ENCODE measurements at places on chromosomes 1 and 21. TPM values are rescaled to one million over a fixed set of nuclear protein-coding genes. Genes with fewer than 3 reads are reported as not detected.

DNA sequence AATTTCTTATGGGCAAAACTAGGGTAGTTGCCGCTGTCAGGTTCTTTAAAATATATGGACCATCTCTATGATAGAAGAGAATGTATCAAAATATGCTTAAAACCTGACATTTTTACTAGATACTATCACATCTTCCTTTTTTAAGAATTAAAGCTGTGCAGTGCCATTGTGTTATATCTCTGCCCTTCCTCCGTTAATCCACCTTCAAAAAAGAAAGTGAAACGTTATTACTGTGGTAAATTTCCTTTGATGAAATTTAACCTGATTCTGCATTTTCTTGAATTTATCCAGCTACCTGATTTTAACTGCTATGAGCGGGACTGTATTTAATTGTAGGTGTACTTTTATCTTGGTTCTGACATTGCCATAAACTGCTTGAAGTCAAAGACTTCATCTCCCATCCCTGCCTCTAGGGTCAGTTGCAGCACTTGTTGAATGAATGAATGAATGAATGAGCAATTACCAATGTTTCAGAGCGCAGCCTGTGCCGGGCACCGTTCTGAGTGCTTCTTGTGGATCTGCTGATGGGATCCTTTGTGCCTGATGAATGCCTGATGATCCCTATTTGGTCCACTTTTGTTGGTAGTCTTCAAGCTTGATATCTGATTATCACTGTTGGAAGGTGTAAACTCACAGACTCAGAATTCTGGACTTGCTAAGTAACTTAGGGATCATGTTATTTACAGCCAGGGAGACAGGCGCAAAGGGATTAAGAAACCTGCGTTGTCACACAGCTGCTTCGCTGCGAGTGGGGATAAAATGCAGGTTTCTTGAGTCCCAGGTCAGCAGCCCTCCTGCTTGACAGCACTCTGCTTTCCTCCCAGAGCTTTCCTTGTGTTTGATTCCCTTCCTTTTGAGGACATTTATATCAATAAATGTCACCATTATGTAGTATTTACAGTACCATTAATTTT lies 30.1 kb downstream of the SMYD2 start:
- peak overlapping the region; percentile 67 for H3K4me3 ChIP-seq
- peaks cover 16% of the 10 kb centered on the region for H3K4me1 ChIP-seq
- H3K27me3 ChIP-seq = no peaks in the 10 kb centered on the region
- no peak for DNase-seq
- no peak overlapping the region for H3K27ac ChIP-seq

DNA sequence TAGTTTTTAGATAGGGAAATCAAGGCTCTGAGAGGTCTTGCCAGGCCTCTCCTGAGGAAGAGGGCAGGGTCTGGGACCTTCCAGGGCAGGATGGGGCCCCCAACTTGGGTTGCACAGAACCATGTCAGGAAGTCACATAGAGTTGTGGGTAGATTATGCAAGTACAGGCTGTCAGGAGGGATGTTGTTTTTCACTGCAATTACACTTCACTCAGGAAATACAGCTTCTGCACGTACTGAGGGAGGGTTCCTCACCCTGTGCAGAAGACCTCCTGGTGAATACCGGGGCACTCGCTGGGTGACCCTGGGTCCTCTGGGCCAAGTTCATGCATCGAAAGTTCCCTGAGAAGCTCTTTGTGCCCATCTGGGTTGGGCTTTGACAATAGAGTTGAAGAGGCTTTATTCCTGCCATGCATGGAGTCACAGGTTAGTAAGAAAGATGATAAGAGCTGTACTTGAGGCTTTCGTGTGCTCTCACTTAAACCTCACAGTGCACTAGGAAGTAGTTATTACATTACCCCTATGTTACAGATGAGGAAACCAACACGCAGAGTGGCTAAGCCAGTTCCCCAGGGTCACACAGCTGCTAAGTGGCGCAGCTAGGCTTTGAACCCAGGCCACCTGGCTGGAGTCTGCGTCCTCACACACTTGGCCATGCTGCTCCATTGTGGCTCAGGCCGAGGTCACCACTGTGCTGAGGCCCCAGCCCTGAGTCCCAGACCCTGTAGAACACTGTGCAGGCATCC lies 16.2 kb upstream of the TNFRSF1B start:
- peak; percentile 84 for DNase-seq
- H3K27ac ChIP-seq = peak overlapping the region; percentile 91
- peaks cover 10% of the 10 kb centered on the region for H3K36me3 ChIP-seq
- H3K4me3 ChIP-seq = peak overlapping the region; percentile 73
- peaks cover 83% of the 10 kb centered on the region for H3K4me1 ChIP-seq
- H3K27me3 ChIP-seq = no peaks in the 10 kb centered on the region

DNA sequence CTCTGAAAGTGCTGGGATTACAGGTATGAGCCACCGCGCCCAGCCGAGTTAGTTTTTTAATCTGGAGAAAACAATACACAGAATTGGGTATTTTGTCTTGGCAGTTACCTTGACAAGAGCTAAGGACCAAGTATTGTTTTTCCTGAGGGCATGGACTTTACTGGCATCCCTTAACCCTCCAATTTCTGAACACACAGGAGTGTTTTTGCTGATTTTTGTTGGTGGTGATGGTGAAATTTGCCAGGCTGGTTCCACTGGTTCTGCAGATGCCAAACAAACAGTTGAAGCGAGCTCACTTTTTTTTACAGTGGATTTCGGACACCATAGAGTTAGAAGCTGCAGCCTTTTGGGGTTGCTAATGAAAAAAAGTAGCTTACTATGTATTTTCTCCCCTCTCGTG lies 37.2 kb upstream of the SH3D21 start:
- H3K4me3 ChIP-seq = no peak overlapping the region
- H3K27me3 ChIP-seq = no peaks in the 10 kb centered on the region
- H3K4me1 ChIP-seq = peaks cover 13% of the 10 kb centered on the region

DNA sequence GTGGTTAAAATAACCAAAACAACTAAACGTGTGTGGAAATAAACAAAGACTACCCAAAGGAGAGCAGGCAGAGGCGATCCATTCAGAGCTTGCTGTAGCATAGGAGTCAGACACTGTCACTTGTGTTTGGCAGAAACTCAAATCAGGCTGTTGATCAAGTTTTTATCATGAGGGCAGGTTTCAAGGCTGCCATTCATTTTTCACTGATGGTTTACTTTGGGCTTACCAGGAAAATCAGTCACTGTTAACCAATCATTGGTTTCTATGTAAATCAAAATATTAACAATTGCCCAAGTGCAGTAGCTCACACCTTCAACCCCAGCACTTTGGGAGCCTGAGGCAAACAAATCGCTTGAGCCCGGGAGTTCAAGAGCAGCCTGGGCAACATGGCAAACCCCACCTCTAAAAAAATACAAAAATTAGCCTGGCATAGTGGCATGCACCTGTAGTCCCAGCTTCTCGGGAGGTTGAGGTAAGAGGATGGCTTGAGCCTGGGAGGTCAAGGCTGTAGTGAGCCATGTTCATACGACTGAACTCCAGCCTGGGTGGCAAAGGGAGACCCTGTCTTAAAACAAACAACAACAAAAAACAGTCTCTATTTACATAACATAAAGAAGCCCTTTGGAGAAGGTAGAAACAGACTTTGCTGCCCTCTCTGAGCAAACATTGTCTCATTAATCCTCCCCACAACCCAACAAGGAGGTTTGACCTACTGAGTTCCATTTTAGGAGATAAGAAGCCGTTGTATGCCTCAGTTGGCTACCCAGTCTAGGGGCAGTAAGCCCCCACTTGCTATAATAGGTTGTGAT lies 21.1 kb upstream of the ETS2 start:
- peaks cover 19% of the 10 kb centered on the region for H3K36me3 ChIP-seq
- H3K4me1 ChIP-seq = peaks cover 17% of the 10 kb centered on the region
- DNase-seq = no peak
- H3K4me3 ChIP-seq = no peak overlapping the region

DNA sequence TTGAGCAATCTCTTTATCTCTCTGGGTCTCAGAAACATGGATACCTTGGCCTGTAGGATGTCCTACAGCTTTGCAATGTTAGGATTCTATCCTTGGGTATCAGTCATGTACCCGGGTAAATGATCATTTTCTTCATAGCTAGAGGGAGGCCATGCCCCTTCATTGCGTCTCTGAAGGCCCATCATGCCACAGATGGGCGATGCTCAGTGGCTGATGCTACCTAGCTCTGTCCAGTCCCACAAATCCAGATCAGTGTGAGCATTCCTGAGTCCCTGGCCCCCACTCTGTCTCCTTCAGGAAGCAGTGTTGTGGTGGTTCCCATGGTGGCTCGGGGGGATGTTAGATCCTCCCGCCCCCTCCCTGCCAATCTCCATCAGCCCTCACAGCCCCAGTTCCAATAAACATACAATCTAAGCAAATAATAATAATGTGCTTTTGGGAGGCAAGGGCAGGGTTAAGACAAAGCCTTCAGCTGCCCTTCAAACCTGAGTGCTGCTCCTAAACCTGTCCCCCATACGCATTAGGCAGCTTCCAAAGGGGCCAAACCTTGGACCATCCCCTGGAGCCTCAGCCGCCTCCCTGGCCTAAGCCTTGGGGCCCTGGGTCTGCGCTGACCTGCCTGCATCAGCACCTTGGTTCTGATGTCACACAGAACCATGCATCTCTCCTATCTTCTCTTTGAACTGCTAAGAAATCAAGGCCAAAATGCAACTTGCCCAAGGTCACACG lies 681 bp upstream of the GPR61 start:
- peak; percentile 51 for DNase-seq
- peaks cover 4% of the 10 kb centered on the region for H3K27me3 ChIP-seq
- H3K36me3 ChIP-seq = no peaks in the 10 kb centered on the region
- H3K4me1 ChIP-seq = no peaks in the 10 kb centered on the region
- H3K27ac ChIP-seq = no peak overlapping the region

The SPATA46 gene
- not detected for total RNA-seq

The TLCD4 gene
- total RNA-seq = not detected
